Fibroblast of the aortic adventitia (primary cell): ENCODE measurements at places on chromosomes 2 and 18.
A peak's percentile ranks its signal among the peaks of the same experiment; 100 is the strongest.

- peak; percentile 9 for DNase-seq
Measured at GRCh38 chr2:98701230-98701629, 29.7 kb downstream of the MGAT4A start.

DNA sequence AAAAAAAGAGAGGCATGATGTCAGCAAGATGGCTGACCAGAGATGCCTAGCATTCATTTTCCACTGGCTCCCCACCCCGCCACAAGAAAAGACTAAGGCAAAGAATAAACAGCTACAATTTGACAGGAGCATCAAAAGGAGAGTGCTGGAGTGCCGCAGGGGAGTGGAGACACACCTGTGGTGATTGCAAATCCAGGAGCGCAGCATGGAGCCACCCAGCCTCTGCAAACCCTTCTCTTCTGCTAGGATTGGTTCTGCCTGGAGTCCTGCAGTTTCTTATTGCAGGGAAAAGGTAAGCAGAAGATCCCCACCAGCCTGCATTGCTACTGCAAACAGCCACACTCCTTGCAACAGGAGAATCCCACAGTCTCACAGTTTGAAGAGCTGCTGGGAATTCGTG, 26.1 kb downstream of the BOLL start:
- no peak for DNase-seq

DNA sequence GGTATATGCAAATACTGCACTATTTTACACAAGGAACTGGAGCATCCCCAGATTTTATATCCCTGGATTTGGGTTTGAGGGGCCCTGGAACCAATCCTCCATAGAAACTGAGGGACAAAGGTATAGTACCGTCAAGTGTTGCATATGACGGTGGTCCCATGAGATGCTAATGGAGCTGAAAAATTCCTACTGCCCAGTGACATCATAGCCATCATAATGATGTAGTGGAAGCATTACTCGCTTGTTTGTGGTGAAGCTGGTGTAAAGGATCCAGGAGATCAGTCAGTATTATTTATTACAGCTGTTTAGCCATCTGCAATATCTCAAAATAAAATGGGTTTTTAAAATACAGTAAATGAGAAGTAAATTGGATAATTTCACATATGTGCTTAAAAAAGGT, 496.6 kb upstream of the HS6ST1 start:
- no peak for DNase-seq

DNA sequence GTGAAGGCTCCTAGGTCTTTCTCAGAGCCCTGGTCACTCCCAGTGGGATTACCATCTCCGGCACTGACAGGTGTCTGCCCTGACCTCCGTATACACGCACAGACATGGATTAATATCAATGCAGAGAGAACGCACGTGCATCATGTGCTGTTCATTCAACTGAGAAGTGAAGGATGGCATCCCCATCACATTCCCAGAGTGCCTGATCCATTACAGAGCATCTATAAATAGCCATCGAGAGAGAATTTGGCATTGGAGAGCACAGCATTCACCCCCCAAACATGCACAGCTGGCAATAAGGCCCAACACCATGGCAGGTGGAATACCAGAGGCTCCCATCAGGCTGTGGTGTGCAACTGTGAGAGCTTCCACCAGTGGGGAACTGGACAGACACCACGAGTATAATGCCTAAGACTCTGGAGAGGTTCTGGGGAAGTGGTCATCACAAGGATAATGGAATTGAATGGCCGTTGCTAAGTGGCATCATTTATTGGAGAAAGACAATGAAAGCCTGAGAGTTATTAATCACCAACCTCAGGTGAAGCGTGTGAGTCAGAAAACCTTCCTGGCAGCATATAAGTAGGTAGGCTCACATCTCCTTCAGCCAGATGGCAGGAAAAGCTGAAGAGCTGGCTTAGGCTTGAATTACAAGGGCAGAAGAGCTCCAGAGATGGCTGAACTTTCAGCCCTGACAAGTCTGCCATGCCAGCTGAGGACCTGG, 244.5 kb upstream of the ID2 start:
- DNase-seq, result no peak
